Trophoblast cell (in vitro differentiated cells and primary cell): ENCODE measurements at places on chromosomes 6 and 20.
A peak's percentile ranks its signal among the peaks of the same experiment; 100 is the strongest.

- peaks cover 4% of the 10 kb centered on the region for H3K4me1 ChIP-seq
- DNase-seq: peak; percentile 30
- no peak overlapping the region for H3K27ac ChIP-seq
- H3K36me3 ChIP-seq: peaks cover 72% of the 10 kb centered on the region
- no peak overlapping the region for H3K4me3 ChIP-seq
These were observed 107.2 kb downstream of the ASXL1 start for GRCh38 chr20:32465092-32465900.

- H3K4me3 ChIP-seq: no peak overlapping the region
- no peaks in the 10 kb centered on the region for H3K27me3 ChIP-seq
- H3K4me1 ChIP-seq: no peaks in the 10 kb centered on the region
- no peak for DNase-seq
- H3K36me3 ChIP-seq: no peaks in the 10 kb centered on the region
These were observed 57.7 kb downstream of the RSPO3 start for GRCh38 chr6:127176146-127176545.

GRCh38 chr6:39166189-39166911 lies 51.4 kb upstream of the SAYSD1 start:
- no peak overlapping the region for H3K4me3 ChIP-seq
- peak; percentile 88 for DNase-seq
- no peak overlapping the region for H3K27ac ChIP-seq
- no peaks in the 10 kb centered on the region for H3K27me3 ChIP-seq
- H3K36me3 ChIP-seq: no peaks in the 10 kb centered on the region
- peaks cover 4% of the 10 kb centered on the region for H3K4me1 ChIP-seq

DNA sequence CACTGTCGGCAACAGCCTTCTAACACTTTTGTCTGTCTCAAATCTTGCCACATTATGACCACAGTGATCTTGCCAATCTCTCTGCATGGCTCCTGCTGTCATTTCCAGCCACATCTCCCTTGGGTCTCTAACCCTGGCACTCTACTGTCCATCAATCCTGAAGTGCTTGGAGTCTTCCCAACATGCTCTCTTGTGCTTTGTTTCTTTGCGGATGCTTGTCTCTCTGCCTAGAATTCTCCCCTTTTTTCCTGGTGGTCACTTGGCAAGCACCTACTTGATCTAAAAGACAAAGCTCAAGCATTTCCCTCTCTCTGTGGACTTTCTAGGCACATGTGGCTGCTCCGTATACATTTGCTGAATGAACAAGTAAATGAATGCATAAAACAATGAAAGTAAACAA lies 290.7 kb upstream of the MAP3K7 start:
- H3K4me3 ChIP-seq: no peak overlapping the region
- H3K27ac ChIP-seq: no peak overlapping the region
- no peaks in the 10 kb centered on the region for H3K36me3 ChIP-seq

- H3K4me3 ChIP-seq: no peak within 1 kb of the TSS
- no peaks in the 10 kb centered on the region for H3K36me3 ChIP-seq
- no peak within 1 kb of the TSS for H3K27ac ChIP-seq
- DNase-seq: no peak
These were observed at the start of gene MAS1L for GRCh38 chr6:29487660-29488059. Gene MAS1L (minus strand): TSS chr6:29487956. CDS start chr6:29487902, 54 bp downstream.

DNA sequence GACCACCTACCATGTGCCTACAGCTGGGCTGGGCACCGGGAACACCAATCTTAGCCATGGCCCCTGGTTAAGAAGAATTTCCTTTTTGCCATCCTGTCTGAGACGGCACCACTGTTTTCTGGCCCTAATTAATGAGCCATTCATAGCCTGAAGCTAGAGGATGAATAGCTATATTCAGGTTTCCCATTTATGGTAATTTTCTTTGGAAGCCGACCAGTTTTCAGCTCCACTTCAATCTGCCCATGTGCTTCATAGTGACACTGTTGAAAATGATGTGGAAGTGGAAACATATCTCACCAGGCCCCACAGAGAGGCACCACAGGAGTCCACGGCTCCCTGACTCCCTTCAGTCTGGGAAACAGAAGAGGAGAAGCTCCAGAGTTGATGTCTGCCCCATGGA lies 22.6 kb upstream of the ULBP3 start:
- no peaks in the 10 kb centered on the region for H3K36me3 ChIP-seq
- no peak overlapping the region for H3K27ac ChIP-seq
- no peaks in the 10 kb centered on the region for H3K27me3 ChIP-seq
- no peaks in the 10 kb centered on the region for H3K4me1 ChIP-seq
- no peak overlapping the region for H3K4me3 ChIP-seq
- no peak for DNase-seq

GRCh38 chr20:8168785-8169288 lies 36.8 kb downstream of the PLCB1 start:
- no peak overlapping the region for H3K27ac ChIP-seq
- no peak overlapping the region for H3K4me3 ChIP-seq
- no peak for DNase-seq
- H3K4me1 ChIP-seq: no peaks in the 10 kb centered on the region
- H3K27me3 ChIP-seq: no peaks in the 10 kb centered on the region

- H3K27me3 ChIP-seq: no peaks in the 10 kb centered on the region
- peaks cover 2% of the 10 kb centered on the region for H3K36me3 ChIP-seq
- no peak overlapping the region for H3K4me3 ChIP-seq
- no peaks in the 10 kb centered on the region for H3K4me1 ChIP-seq
- no peak for DNase-seq
These were observed 81.0 kb upstream of the ASF1A start for GRCh38 chr6:118812970-118813369.

- H3K27ac ChIP-seq: no peak overlapping the region
- H3K36me3 ChIP-seq: no peaks in the 10 kb centered on the region
- no peaks in the 10 kb centered on the region for H3K27me3 ChIP-seq
- peaks cover 5% of the 10 kb centered on the region for H3K4me1 ChIP-seq
- DNase-seq: no peak
These were observed 20.2 kb upstream of the APMAP start for GRCh38 chr20:25012616-25013189.

DNA sequence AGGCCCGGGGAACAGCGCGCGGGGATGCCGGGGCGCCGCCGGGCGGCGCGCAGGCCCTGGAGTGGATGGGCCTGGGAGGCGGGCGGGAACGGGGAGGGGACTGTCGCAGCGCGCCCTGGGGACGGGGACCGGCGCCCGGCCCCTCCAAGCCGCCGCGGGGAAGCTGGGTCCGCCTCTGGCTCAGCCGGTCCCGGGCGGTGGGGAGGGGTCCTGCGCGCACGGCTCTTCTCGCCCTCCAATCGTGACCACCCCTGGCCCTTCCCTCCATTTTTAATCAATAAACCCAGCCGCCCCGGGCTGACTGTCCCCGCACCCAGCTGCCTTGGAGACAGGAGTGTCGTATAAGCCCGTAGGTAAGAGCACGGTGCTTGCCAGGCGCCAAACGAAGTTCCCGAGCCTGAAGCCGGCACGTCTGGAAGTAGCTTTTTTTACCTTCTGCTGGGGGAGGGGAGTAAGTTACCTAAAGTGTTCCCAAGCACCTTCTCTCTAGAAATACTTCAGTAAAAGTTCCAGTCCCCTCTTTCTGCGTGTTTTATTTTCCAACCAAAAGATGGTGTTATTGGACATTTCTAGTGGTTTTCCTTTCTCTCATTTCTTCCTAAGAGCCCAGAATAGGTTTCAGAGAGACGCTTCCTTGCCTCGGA lies 780 bp upstream of the TAF4 start:
- H3K4me1 ChIP-seq: peaks cover 25% of the 10 kb centered on the region
- no peaks in the 10 kb centered on the region for H3K27me3 ChIP-seq
- peak overlapping the region; percentile 67 for H3K27ac ChIP-seq
- H3K36me3 ChIP-seq: no peaks in the 10 kb centered on the region
- peak overlapping the region; percentile 75 for H3K4me3 ChIP-seq

DNA sequence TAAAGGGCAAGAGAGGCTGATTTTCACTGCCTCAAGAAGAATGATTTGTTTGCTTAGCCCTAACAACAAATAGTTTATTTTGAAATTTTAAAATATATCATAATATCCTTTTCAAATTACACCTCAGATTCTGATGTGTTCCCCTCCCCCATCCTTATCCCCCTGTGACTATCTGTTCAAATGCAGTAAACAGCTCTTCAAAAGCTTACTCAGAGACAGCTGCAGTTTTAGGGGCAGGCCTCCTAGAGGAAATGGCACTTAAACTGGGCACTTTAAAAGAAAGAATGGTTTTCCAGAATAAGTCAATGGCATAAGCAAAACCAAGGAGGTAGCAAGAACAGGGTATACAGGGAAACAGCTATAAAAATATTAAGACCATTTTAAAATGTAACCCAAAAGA lies 118.6 kb upstream of the UST start:
- H3K27ac ChIP-seq: no peak overlapping the region
- no peaks in the 10 kb centered on the region for H3K36me3 ChIP-seq
- no peaks in the 10 kb centered on the region for H3K27me3 ChIP-seq
- no peak overlapping the region for H3K4me3 ChIP-seq
- no peaks in the 10 kb centered on the region for H3K4me1 ChIP-seq
- no peak for DNase-seq

GRCh38 chr6:96626759-96627364 lies 63.9 kb downstream of the FHL5 start:
- no peak overlapping the region for H3K27ac ChIP-seq
- no peaks in the 10 kb centered on the region for H3K4me1 ChIP-seq
- no peaks in the 10 kb centered on the region for H3K27me3 ChIP-seq
- DNase-seq: no peak

GRCh38 chr6:141452354-141452686 lies 680.4 kb upstream of the GJE1 start:
- no peak for DNase-seq
- H3K4me1 ChIP-seq: no peaks in the 10 kb centered on the region
- H3K27me3 ChIP-seq: no peaks in the 10 kb centered on the region

GRCh38 chr20:36861625-36861874 lies 14.4 kb upstream of the TLDC2 start:
- peaks cover 2% of the 10 kb centered on the region for H3K36me3 ChIP-seq
- DNase-seq: no peak
- no peak overlapping the region for H3K4me3 ChIP-seq
- H3K27me3 ChIP-seq: peaks cover 4% of the 10 kb centered on the region

DNA sequence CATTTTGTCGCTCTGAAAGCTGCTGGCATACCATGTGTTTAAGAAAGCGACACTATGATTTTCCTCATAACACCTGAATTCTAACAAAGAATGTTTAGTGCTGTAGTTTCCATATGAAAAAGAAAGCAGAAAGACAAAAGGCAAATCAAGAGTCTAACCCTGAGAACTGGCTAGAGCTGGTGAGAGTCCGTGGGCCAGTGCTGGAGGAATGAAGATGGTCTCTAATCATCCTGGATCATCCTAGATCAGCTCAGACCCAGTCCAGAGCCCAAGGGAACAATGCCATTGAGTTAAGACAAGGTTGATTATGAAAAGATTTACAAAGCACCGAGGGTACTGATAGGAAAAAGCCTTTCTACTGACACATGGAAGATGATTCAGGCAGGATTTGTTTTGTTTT lies 73.0 kb upstream of the MYLIP start:
- H3K4me3 ChIP-seq: no peak overlapping the region
- H3K27ac ChIP-seq: no peak overlapping the region
- no peaks in the 10 kb centered on the region for H3K4me1 ChIP-seq
- no peaks in the 10 kb centered on the region for H3K36me3 ChIP-seq

GRCh38 chr6:15623276-15624116 lies 39.3 kb downstream of the DTNBP1 start:
- no peak overlapping the region for H3K4me3 ChIP-seq
- H3K4me1 ChIP-seq: no peaks in the 10 kb centered on the region
- DNase-seq: no peak

- peak; percentile 74 for DNase-seq
- no peak overlapping the region for H3K27ac ChIP-seq
- H3K4me1 ChIP-seq: peaks cover 5% of the 10 kb centered on the region
- H3K27me3 ChIP-seq: no peaks in the 10 kb centered on the region
- no peak overlapping the region for H3K4me3 ChIP-seq
These were observed 121.3 kb upstream of the PHACTR1 start for GRCh38 chr6:12595161-12595811.

- no peak overlapping the region for H3K4me3 ChIP-seq
- no peaks in the 10 kb centered on the region for H3K27me3 ChIP-seq
- DNase-seq: no peak
- H3K4me1 ChIP-seq: no peaks in the 10 kb centered on the region
These were observed 205.4 kb downstream of the SOD2 start for GRCh38 chr6:159487636-159488035.

DNA sequence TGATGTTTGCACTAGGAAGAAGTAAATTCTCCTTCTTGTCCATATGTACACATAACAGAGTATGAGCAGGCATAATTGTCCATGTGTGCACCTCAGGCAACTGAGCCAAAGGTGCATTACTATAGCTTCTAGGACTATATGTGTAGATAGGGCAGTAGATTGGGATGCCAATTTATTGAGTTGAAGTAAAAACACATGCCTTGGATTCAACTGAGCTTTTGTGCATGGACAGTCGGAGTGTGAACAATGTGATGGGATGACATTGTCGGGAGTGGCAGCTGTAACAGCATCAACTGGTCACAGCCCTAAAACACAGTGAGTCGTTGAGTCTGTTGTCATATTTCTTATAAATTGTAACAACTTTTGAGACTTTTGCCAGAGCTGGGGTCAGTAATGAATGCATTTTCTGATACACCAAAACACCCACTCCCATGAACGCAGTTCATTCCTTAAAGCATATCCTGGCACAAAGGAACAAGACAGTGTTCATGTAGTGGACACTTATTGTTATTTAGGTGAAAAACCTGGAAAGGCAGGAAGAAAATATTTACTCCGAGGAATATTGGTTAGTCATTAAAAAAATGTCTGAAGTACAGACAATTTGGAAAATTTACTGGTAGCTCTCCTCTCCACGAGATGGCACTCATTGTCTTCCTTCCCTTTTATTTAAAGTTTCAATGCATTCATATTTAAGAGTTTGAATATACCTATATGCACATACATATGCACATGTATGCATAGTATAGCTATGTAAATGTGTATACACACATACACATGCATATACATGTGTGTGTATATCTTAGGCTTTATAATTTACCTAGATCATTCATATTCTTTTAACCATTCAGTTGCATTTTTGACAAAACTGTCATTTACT lies 302.0 kb upstream of the STXBP5 start:
- DNase-seq: peak; percentile 63
- H3K4me3 ChIP-seq: no peak overlapping the region
- no peaks in the 10 kb centered on the region for H3K27me3 ChIP-seq
- H3K27ac ChIP-seq: no peak overlapping the region
- no peaks in the 10 kb centered on the region for H3K36me3 ChIP-seq
- H3K4me1 ChIP-seq: peaks cover 5% of the 10 kb centered on the region

GRCh38 chr6:23927935-23928334 lies 198.1 kb upstream of the NRSN1 start:
- H3K27ac ChIP-seq: no peak overlapping the region
- no peaks in the 10 kb centered on the region for H3K27me3 ChIP-seq
- H3K4me1 ChIP-seq: no peaks in the 10 kb centered on the region
- H3K36me3 ChIP-seq: no peaks in the 10 kb centered on the region

DNA sequence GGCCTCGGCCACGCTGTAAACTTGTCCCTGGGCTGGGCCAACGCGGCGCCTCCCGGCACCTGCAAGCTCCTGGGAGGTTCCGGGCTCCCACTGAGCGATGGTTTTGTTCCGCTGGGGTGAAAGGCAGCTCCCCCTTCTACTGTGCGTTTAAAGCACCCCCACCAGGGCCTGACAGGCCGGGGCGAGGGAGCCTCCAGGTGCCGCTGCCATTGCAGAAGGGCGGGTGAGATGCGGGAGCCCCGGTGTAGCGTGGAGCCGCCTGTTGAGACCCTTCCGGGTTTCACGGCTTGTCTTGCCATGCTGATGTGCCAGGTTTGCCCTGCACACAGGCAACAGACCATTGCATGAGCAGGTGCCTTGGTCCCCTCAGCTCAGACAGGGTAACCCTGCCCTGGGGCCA lies 2.9 kb downstream of the COL20A1 start:
- no peaks in the 10 kb centered on the region for H3K36me3 ChIP-seq
- DNase-seq: no peak
- peaks cover 3% of the 10 kb centered on the region for H3K4me1 ChIP-seq
- no peaks in the 10 kb centered on the region for H3K27me3 ChIP-seq

GRCh38 chr20:341682-342081 lies 5.2 kb upstream of the NRSN2 start:
- H3K36me3 ChIP-seq: no peaks in the 10 kb centered on the region
- DNase-seq: no peak
- no peak overlapping the region for H3K27ac ChIP-seq
- H3K27me3 ChIP-seq: no peaks in the 10 kb centered on the region
